Urinary bladder (tissue), 4 donors: ENCODE measurements at places on chromosomes 12 and 14.
A peak's percentile ranks its signal among the peaks of the same experiment; 100 is the strongest.

GRCh38 chr12:56243731-56244181, 13.9 kb downstream of the SLC39A5 start:
- DNase-seq: no peak

DNA sequence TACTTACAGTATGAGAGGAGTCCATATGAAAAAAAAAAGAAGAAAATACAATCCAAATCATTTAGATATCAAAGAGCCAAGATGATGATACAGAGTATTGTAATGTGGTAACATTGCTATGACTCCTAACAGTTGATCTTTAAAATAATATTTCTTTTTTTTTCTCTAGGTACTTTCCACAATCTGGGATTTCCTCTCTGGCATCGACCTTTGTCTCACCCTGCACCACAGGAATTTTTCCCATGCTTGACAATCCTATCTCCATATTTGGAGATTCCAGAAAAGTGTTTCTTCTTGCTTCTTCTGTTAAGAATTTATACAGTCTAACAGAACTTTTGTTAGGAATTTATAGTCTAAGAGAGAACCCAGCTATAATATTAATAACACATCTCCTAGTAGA, 184.4 kb downstream of the ITPR2 start:
- no peak for DNase-seq

DNA sequence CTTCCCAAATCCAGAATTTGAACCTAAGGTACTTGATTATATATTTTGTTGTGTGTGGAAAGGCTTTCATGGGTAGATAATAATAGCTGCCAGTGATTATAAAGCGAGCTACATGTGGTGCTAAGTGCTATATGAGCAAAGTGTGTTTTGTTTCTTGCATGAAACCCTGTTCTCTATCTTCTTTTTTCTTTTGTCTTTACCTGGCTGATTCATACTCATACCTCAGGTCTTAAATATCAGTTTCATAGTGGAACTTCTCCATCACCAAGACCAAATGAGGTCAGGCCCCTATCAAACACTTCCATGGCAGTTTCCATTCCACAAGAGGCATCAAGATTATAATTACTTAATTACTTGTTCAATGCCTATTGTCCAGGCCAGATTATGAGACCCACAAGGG, 6.9 kb downstream of the MAP3K9 start:
- DNase-seq: no peak

GRCh38 chr14:24312736-24313507, 1.6 kb downstream of the LTB4R start:
- no peak for DNase-seq

DNA sequence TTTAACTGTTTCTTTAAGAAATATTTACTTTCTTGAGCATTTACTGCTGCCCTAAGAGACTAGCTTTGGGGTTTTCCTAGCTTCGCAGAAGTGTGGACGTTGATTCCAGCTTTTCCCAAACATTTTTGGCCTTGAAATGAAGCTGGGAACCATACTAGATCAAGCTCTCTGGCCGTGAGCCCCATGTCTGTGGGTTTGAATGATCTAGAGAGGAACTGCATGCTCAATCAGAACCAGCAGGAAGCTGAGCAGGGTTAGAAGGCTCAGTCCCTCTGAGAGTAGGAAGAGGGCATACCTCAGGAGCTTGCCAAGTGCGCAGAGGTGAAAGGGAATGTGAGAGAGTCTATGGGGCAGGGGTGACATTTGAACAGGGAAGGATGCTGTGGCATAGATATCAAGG, 292.1 kb downstream of the CACNA1C start:
- no peak for DNase-seq

- DNase-seq: no peak
Measured at GRCh38 chr14:33509454-33509853, 441.4 kb downstream of the EGLN3 start.

DNA sequence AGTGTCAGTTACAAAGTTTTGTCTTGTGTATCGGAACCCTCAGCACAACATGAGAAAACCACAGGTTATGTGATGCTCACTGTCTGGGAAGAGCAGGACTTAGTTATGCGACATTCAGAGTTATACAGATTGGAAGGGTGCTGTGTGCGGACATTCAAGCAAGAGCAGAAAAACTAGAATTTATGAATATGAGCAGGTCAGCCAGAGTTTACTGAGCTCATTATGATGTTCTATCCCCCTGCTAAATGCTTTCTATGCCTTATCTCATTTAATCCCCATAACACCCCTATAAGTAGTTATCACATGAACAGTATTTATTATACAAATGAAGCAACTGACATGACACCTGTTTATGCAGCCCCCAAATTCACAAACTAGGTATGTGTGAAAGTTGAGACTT, 1083.2 kb downstream of the FLRT2 start:
- peak; percentile 42 for DNase-seq

GRCh38 chr12:118690506-118690905, 290.8 kb upstream of the SRRM4 start:
- no peak for DNase-seq

GRCh38 chr12:104242546-104243206, 27.1 kb downstream of the TXNRD1 start:
- no peak for DNase-seq
